NCI-H1930 (cell line): ENCODE measurements at places on chromosomes 3 and 15.

GRCh38 chr15:48721061-48721810 is 75.7 kb upstream of the FBN1 start:
- no peak for DNase-seq

GRCh38 chr3:56930706-56931105 is 129.0 kb upstream of the ARHGEF3 start:
- DNase-seq, result no peak

- no peak for DNase-seq
Measured at GRCh38 chr3:147655236-147655635, 246.1 kb downstream of the ZIC1 start.

- DNase-seq, result no peak
Measured at GRCh38 chr3:20575146-20575545, 389.1 kb upstream of the SGO1 start.

- no peak for DNase-seq
Measured at GRCh38 chr15:92662762-92663161, 7.2 kb upstream of the FAM174B start.

GRCh38 chr3:150314248-150315004 is 93.7 kb upstream of the TSC22D2 start:
- no peak for DNase-seq

DNA sequence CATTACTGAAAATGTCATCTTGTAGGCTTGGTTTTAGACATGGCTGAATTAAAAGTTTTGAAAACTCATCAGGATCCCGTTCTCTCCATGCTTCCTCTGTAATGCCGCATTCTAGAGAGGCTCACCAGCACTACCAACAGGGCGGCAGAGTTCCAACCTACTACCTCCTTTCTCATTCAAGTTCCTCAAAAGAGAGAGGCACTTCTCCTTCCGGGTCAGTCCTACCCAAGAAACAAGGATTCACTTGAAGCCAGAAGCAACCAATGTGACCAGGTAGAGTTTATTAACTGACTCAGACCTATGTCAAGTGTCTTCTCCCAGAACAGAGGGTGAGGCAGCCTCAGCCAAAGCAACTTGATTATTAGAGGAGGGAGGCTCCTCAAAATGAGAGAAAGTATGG is 59.8 kb upstream of the GYG1 start:
- no peak for DNase-seq

- DNase-seq, result no peak
Measured at GRCh38 chr3:99658274-99658673, 19.9 kb downstream of the COL8A1 start.

DNA sequence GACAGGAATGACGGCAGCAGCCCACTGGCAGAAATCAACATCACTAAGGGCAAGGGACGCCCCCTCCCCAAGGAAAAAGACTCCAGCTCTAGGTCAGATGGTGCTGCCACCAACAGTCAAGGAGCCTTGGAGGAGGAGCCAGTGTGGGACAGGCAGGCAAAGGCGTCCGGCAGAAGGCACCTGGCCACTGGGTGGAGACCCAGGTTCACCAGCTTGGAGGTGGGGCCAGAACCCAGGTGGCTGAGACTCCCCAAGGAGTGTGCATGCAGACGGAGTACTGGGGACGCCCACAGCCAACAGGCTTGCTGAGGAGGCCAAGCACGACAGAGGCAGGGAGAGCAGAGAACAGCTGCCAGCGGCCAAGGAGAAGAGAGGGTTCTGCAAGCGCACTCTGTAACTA is 35.2 kb downstream of the PTPN23 start:
- DNase-seq, result no peak

GRCh38 chr3:44045476-44046275 is 196.0 kb upstream of the TOPAZ1 start:
- no peak for DNase-seq

DNA sequence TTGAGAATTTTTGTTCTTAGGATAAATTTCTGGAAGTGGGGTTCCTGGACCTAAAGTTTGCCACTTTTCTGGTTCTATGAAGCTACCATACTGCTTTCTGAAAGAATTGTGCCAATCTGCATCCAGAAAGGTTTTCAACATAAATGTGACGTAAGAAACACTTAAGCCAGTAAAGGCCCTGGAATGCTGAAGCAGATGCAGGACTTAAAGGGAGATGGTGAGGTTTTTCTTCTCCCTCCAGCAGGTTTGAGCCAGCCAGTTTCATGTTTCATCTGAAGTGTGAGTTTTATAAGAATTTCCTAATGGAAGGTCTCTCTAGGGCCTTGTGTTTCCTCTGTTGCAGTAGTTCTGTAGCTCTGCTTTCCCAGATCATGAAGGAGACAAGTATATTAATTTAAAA is 33.1 kb downstream of the ZNF592 start:
- no peak for DNase-seq

DNA sequence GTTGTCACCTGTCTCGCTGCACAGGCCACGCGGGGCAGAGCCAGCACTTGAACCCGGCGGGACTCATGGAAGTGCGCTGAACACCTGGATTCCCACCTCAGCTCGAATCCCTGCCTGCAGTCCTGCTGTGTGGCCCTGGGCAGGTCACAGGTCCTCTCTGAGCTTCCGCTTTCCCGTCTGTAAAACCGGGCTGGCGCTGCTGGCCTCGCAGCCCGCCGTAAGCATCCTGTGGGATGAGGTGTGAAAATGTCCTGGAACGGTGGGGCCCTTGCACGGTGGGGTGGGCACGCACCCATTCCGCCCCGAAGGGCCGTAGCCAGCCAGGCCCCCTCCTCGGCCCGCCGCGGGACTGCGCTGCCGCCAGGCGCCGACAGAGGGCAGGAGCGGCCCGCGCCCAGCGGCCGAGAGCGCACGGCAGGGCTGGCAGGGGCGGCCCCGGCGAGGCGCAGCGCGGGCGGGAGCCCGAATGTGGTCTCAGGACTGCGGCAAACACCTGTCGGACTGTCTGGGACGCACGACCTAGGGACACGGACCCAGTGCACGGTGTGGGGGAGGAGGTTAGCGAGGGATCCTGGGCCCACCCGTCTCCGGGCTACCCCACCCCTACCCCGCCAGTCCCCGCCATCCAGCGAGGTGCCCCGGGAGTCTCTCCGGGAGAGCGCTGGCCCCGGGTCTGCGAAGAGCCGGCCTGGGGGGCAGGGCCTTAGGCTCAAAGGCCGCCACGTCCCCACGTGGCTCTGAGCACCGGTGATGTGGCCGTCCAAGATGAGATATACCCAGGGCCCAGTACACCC is 40.4 kb downstream of the DNAJB8 start:
- peak; percentile 36 for DNase-seq

DNA sequence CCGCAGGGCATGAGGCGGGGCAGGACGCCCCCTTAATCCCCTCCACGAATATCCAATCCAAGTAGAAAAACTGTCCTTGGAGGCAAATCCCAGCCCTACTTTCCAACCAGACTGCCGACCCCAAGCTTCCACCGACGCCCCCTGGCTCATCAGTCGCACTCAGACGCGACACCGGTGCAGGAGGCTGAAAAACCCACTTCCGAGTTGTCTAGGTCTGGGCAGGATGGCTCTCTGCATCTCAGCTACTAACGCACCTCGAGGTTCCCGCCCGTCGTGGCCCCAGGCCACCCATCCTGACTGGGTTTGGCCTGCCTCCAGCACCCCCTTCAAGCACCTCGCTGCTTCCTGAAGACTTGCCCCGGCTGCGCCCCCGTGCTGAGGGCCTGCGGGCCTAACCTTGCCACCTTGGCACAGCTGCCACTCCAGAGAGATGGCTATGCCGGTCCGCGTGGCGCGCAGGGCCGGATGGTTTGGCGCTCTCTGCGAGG is 15.5 kb downstream of the RGMA start:
- DNase-seq, result no peak

DNA sequence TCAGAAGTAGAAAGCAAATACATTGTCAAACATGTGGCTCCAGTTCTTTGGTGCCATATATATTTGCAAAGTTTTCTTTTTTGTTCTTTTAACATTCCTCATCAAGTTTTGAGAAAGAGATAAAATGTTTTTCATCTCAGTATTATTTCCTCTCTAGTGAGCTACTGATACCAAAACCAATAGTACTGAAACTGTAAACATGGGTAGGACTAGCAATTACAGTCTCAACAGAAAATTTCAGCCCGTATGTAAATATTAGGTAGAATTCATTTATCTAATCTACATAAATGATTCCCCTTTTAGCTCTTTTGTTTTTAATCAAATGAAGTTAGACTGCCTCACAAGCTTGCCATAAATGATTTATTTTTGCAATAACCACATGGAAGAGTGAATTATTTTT is 21.4 kb downstream of the SECISBP2L start:
- DNase-seq, result no peak

DNA sequence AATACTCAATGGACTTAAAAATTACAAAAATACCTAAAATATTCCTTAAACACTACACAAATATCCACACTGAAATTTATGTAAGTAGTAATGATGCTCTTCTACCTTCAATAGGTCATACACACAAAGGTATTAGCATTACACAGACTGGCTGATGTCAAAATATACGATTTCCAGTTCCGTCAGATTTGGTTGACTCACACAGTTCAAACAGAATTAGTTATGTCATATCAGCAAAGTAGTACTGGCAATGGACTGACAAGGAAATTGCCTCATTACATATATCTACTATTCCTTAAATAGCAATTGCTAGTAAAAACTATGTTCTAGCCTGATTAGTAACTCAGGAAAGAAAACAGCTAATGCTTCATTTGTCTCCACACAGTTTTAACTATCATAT is 70.8 kb downstream of the ADAM10 start:
- no peak for DNase-seq

- DNase-seq, result no peak
Measured at GRCh38 chr3:156382458-156383346, 172.2 kb downstream of the SSR3 start.

GRCh38 chr15:49045751-49046219 is 461 bp downstream of the SECISBP2L start:
- no peak for DNase-seq

DNA sequence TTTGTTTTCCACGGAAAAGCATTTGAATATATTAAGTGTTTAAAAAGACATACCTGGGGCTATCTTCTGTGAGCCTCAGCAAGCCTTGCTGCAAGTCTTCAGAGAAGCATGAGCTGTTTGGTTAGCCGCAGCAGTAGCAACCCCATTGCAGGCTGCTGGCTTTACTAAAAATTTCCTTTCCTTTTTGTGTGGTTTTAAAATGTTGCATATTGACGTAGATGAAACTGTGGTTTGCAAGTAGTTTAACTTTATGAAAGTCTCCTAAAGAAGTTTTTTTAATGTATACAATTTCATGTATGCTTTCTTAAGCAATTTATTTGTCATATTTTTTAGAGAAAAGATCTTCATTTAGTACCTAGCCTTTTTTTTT is at the start of gene GPR171:
Gene GPR171 (minus strand): TSS at position 166 of the 370 bp plus-strand sequence. CDS start 3,830 bp downstream, outside the sequence.
- DNase-seq, result no peak

- no peak for DNase-seq
Measured at GRCh38 chr3:173037840-173038483, 103.1 kb downstream of the SPATA16 start.

GRCh38 chr15:90201944-90202375 is 830 bp downstream of the SEMA4B start:
- no peak for DNase-seq

DNA sequence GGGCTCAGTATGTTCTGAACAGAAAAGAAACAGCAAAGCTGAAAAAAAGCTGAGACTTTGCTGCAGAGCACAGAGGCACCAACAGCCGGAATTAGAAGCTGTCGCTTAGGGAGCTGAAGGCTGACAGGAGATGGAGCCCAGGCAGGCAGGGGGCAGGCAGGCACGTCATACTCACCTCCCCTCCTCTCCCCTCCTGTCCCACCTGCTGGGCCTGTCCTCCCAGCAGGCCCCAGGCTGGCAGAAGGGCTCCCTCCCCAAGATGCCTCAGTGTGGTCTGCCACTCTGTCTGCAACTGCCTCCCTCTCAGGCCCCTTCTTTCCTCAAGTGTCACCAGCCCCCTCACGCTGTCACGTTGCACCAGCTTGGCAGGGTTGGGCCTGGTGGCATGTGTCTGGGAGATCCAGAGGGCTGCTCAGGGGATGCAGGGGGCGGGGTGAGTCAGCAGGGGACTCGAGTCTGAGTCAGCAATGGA is 3.2 kb upstream of the ANKRD63 start:
- DNase-seq, result no peak

- peak; percentile 55 for DNase-seq
Measured at GRCh38 chr3:149969940-149970715, 567 bp downstream of the PFN2 start.

- no peak for DNase-seq
Measured at GRCh38 chr3:25390605-25391004, 37.5 kb upstream of the RARB start.

DNA sequence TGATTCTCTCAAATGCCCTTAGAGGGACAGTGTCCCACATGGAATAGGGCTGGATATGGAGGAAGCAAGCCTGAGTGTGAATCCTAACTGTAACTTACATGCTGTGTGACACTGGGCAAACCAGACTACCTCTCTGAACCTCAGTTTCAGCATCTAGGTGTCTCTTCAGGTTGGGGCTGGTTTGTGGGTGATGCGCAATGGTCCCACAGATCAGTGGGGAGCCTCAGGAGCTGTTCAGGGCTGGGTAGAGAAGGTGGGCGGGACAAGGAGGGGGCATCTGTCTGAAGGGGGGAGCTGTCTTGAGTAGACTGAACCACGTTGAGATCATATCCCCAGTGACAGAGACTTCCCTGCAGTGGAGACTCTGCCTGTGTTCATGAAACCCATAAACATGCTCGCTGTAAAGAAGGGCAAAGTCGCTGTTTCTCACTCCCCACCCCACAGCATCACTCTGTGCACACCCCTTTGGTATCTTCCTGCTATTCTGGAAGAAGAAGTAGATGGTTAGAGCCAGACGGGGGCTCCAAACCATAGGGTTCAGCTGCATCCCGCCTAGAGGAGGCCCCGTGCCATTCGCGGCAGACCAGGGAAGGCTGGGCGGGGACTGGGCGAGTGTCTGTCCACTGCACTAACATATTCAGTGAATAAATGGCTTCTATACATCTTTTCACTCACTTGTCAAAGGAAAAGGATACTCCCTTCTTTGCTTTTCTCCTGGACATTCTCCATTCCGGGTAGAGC is 28.4 kb downstream of the SRPRB start:
- no peak for DNase-seq

- DNase-seq, result no peak
Measured at GRCh38 chr15:39922462-39923092, 2.5 kb upstream of the GPR176 start.

DNA sequence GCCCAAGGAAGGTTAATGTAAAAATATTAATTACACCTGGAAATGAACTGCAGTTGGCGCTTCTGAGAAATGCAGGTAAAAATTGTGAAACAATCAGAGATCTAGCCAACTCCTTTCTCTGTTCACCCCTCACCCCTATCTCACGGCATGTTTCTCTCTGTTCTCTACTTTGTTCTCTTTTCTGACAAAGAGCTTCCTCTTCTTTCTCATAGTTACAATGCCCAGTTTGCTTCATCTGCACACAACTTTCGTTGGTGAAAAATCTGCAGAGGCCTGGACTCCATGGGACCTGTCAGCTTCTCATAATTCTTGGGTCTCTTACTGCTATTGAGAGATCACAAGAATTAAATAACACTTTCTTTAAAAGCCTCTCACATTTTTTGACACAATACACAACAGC is 212.9 kb upstream of the LRRN1 start:
- no peak for DNase-seq

- no peak for DNase-seq
Measured at GRCh38 chr3:117349566-117349965, 640.0 kb downstream of the TUSC7 start.
